ENCODE measurements at places on chromosomes 4 and X. TPM values are rescaled to one million over a fixed set of nuclear protein-coding genes. Genes with fewer than 3 reads are reported as not detected.

DNA sequence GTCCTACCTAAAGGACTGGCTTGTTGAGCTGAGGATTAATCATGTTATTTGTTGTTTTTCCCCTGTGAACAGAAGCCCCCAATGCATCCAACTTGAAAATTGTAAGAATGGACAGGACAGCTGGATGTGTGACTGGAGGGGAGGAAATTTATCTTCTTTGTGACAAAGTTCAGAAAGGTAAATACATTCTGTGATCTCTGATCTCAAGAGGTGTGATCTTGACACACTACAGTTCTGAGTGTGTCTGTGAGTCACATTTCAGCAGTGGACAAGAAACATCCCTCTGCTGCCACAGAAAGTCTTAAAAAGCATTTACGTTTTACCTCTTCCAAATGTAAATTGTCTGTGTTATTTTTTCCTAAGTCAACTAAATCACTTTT is 79.3 kb downstream of the NFKB1 start:
- DNase-seq: no peak

DNA sequence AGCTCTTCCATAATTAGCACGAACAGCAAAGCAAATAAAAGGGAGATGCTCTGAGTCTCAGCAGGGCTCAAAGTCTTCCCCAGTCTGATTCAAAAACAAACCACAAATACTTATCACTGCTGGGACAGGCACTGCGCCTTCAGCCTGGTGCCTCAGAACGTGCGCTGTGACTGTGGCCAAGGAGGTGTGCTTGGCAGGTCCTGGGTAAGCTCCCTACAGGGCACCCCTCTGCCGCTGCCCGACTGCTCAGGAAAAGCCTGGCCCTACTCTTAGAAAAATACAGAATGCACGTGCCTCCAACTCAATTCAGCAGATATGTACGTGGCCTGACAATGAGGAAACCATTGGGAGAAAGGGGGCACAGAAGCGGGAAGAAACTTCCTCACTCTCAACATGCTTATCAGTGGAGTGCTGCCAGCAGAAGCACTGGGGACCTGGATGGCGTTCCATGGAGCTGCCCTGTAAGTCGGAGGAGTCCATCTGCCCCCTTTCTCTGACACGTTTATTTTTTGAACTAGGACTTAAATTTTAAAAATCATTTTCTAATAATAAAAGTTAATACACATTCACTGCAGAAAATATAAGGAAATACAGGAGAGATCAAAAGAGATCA is 86.8 kb downstream of the GATB start:
- no peak for DNase-seq

GRCh38 chr4:27206009-27206408 is 345.4 kb downstream of the STIM2 start:
- DNase-seq: no peak

The AMBN gene
- not detected for polyA plus RNA-seq

The UBL4A gene
- 38.0 TPM for polyA plus RNA-seq

- DNase-seq: no peak
These were observed 507.0 kb downstream of the INPP4B start for GRCh38 chr4:142339053-142339452.

DNA sequence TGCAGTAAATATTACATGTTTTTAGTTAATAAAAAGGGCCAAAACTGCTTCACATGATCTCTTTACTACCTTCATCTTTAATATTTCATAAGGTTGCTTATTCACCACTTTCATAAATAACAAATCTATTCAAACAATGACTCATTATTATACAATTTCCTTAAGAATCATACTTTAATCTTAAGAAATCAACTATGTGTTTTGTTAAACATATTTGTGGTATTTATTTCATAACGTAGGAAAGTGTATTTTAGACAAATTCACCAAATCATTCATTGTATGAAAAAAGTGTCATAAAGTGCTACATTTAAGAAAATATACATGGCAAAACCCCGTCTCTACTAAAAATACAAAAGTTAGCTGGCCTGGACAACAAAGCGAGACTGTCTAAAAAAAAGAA is 150.5 kb upstream of the RXFP1 start:
- DNase-seq: no peak

GRCh38 chrX:69555481-69556041 is 51.4 kb downstream of the NALF2 start:
- peak; percentile 23 for DNase-seq

DNA sequence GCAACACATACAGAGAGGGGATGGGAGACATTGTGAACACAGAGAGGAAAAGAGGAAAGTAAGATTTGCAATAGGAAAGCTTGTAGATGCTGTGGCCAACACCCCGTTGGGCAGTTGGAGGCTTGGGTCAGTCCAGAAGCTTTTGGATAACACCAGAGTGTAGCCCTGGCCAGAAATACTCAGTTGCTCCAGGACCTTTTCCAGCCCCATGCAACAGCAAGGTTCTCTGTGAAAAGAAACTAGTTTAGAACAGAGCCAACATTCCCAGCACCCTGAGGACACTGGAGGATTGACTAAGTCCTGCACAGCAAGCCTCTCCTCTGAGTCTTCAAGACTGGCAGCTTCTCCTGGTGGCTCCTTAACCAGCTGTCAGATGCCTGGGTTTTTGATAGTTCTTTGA is 27.9 kb upstream of the NAF1 start:
- DNase-seq: no peak

GRCh38 chr4:25367004-25367621 is 9.9 kb upstream of the ANAPC4 start:
- no peak for DNase-seq

Measured in right lung (tissue), 10 donors.